ENCODE measurements at places on chromosomes 16 and 17.
A peak's percentile ranks its signal among the peaks of the same experiment; 100 is the strongest.

DNA sequence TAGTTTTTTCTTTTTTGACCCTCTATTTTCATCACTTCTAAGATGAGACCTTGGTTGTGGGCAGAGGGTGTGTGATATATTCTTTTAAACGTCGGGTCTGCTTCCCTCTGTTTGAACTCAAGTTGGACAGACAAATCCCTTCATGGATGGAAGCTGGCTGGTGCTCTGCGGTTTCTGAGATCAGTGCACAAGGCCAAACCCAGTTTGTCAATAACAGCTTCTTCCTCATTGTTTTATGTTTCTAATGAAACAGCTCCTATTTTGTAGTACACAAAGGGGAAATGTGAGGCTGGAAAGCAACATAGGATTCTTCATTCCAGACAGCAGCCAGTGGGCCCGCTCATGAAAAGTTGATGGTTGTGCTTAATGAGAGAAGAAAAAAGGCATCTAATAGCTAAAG is 159.6 kb downstream of the PRKCA start:
- DNase-seq = no peak

GRCh38 chr16:59605706-59606105 is 871.6 kb upstream of the GOT2 start:
- DNase-seq = no peak

DNA sequence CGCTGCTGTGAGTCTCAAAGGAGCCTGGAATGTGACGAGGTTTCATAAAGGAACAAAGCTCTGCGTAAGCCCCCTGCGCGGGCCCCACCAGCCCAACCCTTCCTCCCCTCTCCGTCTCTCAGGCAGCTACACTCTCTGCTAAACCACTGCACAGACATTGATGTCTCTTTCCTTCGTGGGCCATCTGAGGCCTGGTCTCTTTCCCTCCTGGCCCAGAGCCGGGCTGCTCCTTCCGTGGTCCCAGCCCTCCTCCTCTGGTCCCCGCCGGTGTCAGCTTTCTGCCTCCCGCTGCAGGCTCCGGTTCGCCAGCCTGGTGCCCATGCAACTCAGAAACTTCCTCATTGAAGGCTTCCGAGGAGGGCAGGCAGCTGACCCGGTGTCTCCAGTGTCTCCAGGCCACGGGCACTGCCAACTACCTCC is 7.4 kb downstream of the SCARF1 start:
- no peak for DNase-seq

GRCh38 chr16:57639172-57639887 is 10.9 kb downstream of the ADGRG1 start:
- DNase-seq = no peak

GRCh38 chr16:81520151-81520470 is 75.5 kb downstream of the CMIP start:
- DNase-seq = no peak

DNA sequence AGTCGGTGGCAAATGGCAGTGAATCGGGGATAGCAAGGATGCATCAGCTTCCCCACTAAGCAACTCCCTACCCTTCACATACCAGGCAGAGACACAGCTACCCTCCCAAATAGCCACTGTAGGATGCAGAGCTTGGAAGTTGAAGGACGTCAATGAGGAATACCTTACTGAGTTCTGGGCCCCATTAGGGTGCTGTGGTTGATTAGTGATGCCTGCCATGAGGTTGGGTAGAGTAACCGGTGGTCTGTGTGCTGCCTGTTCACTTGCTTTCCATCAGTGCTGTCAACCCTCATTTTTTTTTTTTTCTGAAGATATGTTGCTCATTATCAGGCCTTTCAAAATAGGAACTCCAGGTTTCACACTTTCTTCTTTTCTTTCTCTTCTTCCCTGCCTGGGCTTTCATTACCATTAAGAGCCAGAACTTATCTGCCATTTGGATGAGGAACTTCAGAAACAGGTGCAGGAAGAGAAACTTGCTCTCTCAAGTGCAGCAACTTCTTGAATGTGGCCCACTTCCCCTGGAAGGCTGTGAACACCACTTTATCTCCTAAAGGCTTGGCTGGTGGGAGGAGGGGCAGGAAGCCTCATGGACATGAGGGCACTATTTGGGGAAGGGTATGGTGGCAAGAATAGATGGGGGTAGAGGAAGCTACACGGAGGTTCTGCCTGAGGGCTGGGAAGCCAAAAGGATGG is 183.5 kb downstream of the NTN1 start:
- no peak for DNase-seq

DNA sequence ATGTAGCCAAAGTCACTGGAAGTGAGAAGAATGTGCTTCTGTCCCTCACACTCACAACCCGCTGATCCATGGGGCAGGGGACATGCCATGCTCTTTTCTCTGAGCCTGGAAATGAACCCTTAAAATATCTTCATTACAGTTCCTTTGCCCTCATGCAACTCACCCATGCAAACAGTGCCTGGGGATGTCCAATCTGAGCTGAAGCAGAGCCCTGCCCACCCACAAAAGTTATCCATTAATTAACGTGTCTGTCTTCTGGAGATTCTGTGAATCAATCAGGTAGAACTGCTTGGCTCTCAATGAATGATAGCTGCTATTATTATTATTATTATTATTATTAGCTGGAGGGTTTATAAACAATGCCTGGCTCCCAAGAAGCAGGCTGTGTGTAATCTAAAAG is 133.7 kb downstream of the USP31 start:
- no peak for DNase-seq

GRCh38 chr16:66842765-66843164 is 1.4 kb upstream of the CA7 start:
- no peak for DNase-seq

- DNase-seq = no peak
Measured at GRCh38 chr16:30397056-30397455, 1.8 kb downstream of the ZNF48 start.

GRCh38 chr17:81032641-81033480 is 2.1 kb upstream of the BAIAP2 start:
- DNase-seq = no peak

DNA sequence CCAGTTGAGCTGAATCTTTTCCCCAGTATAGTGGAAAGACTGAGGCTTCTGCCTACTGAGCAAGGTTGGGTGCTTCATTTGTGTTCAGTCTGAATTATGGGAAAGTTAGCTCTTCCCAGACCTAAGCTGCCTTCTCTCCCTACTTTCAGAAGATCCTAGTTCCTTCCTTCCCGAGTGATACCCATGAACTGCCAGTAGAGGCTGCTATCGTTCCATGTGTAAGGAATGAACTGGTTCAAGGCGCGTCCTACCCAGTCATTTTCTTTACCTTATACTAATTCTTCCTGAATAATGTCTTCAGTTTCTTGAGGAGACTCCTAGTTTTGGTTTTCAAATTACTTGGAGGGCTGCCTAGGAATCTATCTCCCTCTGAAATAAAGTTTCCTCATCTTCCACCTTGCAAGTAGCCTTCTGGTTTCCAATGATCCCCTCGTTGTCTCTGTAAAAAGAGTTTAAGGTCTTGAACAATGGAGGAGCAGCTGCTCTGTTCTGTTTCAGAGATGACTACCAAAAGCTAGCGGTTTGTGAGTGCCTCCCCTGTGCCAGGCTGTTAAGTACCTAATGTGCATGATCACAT is 934 bp upstream of the AOC2 start:
- peak; percentile 41 for DNase-seq

DNA sequence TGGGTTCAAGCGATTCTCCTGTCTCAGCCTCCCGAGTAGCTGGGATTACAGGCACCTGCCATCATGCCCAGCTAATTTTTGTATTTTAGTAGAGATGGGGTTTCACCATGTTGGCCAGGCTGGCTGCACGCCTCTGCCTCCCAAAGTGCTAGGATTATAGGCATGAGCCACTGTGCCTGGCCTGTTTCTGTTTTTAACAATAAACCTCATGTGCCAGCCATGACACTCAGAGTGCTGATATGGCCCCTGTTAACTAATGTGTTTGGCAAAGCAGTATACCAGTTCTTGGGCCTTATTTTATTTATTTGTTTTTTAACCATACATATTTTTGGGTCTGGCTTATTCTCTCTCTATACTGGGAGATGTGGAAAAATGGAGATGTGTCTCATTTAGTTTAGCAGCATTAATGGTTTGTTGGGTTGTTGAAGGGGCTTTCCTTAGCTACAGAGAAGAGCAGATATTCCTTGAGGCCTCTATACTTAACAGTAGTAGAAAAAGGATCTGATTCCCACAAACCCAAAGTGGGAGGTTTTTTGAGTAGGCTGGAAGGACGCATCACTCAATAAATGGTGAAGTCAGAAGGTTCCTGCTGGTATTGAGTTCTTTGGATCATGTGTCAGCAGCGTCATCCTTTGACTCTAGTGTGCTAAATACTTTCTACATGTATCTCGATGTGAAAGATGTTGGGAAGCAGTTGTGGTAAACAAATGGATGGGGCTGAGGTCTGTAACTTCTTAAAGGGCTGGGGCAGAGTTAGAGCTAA is 16.2 kb upstream of the CDK5R1 start:
- DNase-seq = no peak

GRCh38 chr17:21036361-21036881 is 6.4 kb downstream of the USP22 start:
- DNase-seq = no peak

DNA sequence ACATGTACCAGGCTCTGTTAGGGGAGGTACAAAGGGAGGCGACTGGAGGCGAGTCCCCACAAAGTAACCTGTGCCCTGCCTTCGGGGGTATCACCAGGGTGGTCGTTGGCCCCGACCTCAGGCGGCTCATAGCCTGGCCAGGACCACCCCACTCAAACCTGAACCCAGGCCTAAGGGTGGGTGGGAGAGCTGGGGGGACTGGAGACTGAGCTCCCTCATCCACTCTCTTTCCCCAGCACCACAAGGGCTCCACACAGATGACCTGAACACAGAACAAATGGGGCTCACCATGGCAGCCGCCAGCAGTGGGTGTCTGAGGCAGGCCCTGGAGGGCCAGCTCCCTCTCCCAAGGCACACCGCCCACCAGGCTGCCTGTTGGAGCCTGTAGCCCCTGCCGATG is 120.6 kb upstream of the TNRC6C start:
- no peak for DNase-seq

GRCh38 chr17:34367486-34368195 is 4.6 kb upstream of the CCL1 start:
- DNase-seq = no peak

- DNase-seq = no peak
Measured at GRCh38 chr16:5225931-5226655, 128.5 kb upstream of the EEF2KMT start.

- DNase-seq = no peak
Measured at GRCh38 chr17:76447931-76448652, 4.9 kb downstream of the UBE2O start.

GRCh38 chr16:51507286-51507685 is 356.2 kb upstream of the SALL1 start:
- DNase-seq = no peak

- DNase-seq = no peak
Measured at GRCh38 chr16:14502932-14503741, 126.9 kb downstream of the PARN start.

DNA sequence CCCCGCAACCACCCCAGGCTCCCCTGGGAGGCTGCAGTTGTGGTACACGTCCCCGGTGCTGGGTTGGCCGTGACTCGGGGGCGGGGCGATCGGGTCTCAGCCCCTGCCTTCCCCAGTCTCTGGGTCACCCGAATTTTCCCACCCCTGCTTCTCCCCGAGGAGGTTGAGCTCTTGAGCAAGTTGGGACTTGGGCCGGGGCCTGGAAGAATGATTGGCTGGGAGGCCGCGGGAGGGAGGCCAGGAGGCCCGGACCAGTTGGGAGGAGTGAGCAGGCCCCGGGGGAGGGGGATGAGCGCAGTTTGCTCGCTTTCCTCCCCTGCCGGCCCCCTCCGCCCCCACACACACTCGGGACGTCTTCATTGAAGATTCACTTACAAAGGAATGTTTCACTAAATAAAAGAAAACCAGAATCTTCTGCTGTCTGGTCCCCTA is 4.5 kb upstream of the HEXIM1 start:
- no peak for DNase-seq

DNA sequence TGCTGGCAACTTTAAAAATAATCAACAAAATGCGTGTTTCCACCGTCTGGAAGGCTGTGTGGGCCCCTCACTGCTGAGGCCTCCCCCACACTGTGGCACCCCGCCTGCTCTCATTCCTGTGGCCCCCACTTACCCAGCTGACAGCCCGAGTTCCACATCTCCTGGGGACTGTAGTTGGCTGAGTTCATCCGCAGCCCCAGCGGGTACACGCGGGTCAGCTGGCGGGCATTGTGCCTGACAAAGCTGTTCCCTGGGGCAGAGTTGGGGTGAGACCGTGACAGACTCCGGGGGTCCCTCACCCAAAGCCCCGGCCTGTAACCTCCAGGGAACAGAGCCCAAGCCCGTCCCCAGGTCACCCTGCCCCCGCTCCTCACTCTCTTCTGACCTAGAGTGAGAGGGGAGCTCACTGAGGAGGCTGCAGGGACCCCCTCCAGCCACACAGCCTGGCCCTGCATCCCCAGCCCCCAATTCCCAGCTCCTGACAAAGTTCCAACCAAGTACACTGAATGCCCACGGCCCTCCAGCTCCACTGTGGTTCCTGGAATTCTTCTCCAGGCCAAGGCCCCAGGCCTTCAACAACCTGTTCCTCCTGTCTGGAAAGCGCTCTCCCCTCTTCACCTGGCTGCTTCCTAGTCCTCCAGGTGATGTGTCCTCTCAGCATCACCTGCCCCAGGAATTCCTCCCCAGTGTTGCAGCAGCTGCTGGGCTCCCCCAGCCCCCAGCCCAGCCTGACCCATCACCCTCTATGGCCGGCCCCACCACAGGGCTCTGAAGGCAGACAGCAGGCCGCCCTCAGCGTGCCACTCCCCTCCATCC is 18.0 kb downstream of the PLCD3 start:
- DNase-seq = no peak

GRCh38 chr16:2233872-2234812 is 2.1 kb upstream of the DNASE1L2 start:
- no peak for DNase-seq

DNA sequence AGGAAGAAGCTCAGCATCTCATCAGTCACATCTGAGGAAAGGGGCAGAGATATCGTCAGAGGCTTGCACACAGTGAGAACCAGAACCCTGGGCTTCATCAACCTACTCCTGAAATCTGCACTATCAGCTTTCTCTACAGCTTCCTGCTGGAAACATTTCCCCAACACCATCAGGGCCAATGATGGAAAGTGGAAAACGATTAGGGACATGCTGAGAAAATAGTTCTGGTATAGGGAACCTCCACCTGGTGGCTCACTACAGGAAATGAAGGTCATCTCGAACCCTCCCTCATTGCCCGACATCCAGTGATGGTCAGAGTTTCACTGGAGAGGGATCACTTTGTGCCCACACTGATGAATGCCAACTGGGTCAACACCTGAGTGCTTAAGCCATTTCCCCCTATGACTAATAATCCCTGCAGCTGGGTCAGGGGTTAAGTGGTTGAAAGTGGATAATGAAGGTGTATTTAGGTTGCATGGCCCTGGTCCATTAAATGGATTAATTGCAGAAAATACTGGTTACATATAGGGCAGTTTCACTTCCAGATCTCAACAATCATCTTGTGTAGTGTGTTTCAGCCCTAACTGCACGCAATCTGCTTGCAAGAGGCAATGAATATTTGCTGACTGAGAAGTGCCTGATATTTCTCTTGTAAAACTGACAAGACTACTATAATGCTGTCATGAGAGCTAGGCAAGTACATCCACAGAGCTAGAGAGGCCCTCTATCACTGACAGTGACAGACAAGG is 43.1 kb upstream of the GSG1L start:
- no peak for DNase-seq

GRCh38 chr16:67204076-67204475 is 5.1 kb downstream of the ELMO3 start:
- DNase-seq = no peak
